Endothelial cell of umbilical vein (primary cell): ENCODE measurements at places on chromosomes 11 and 22. TPM values are rescaled to one million over a fixed set of nuclear protein-coding genes. Genes with fewer than 3 reads are reported as not detected.

Gene LSP1
- polyA plus RNA-seq = not detected in 2 replicates

Gene RAG2
- not detected in 2 replicates for polyA plus RNA-seq

Gene GPR83
- polyA plus RNA-seq = 0.05 and 0.07 TPM in 2 replicates

Gene C11orf97
- not detected in 2 replicates for polyA plus RNA-seq

Gene SPA17
- polyA plus RNA-seq = 2.8 and 3.9 TPM in 2 replicates

Gene NPTXR
- 0.37 and 0.43 TPM in 2 replicates for polyA plus RNA-seq

Gene ARAP1
- 35.8 and 36.8 TPM in 2 replicates for polyA plus RNA-seq

Gene CNTN5
- not detected in 2 replicates for polyA plus RNA-seq

Gene CNGA4
- 0.11 TPM in 1 of 2 replicates, not detected in the other for polyA plus RNA-seq

Gene EHF
- not detected in 2 replicates for polyA plus RNA-seq

Gene SCGB1C1
- not detected in 2 replicates for polyA plus RNA-seq

Gene BDNF
- 3.2 and 3.6 TPM in 2 replicates for polyA plus RNA-seq

Gene ADM
- polyA plus RNA-seq = 40.0 and 55.5 TPM in 2 replicates

Gene CCDC15
- 0.75 and 0.92 TPM in 2 replicates for polyA plus RNA-seq

Gene ZNF214
- polyA plus RNA-seq = 0.45 and 0.94 TPM in 2 replicates

Gene PTS
- 19.8 and 29.1 TPM in 2 replicates for polyA plus RNA-seq

Gene ARHGAP8
- not detected in 2 replicates for polyA plus RNA-seq

Gene NUDT8
- polyA plus RNA-seq = 14.1 and 16.3 TPM in 2 replicates

Gene SYCE3
- not detected in 2 replicates for polyA plus RNA-seq

Gene CHEK2
- polyA plus RNA-seq = 24.9 and 31.8 TPM in 2 replicates
